ENCODE measurements at places on chromosomes 2 and 18.

GRCh38 chr18:39586741-39587140, 2021.1 kb upstream of the CELF4 start:
- no peak for DNase-seq

GRCh38 chr2:64234785-64235184, 90.6 kb upstream of the PELI1 start:
- DNase-seq: no peak

DNA sequence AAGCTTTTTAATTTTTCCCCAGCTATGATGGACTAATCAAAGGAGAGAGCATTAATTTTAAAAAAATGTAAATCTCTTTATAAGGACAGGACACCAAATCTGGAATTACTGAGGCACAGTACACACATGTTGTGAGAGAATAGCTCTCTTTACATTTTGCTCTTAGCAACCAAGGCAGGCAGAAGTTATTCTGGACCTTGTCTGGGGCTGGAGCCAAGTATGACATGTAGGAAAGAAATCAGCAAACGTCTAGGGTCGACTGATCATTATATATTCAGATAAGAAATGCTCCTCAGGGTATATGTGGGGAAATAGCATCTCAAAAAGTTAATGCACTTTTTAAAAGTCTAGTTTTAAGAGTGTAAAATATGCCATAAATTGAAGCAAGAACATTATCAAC, 1330.0 kb upstream of the CELF4 start:
- DNase-seq: no peak

DNA sequence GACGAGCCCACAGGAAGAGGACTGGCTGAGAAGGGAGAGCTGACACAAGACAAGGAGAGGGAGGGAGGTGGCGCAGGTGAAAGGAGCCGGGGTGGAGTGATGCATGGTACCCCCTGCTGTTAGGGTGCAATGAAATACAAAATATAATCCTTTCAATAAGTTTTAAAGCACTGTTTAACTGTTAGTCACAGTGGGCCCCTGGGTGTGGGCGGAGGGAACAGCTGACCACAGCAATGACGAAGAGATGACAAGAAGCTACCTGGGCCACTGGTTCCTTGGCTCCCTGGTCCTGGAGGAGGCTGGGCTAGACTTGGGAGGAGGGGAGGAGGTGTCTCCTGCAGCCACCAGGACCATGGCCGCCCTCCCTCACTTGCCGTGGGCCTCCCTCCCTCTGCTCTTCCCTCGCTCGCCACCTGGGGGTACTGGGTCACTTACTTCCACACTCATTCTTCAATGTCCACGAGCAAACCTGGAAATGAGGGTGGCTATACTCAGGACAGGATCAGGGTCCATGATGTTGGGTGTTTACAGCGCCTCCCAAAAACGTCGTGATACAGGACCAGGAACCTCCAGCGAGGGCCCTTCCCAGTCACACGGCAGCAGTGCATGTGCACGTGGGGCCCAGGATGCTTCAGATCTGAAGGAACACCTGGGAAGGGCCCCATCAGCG, 196.1 kb downstream of the ANKRD30B start:
- no peak for DNase-seq

- no peak for DNase-seq
Observed at GRCh38 chr2:162885281-162886070, 46.9 kb upstream of the KCNH7 start.

GRCh38 chr18:38367473-38367872, 801.9 kb upstream of the CELF4 start:
- no peak for DNase-seq

DNA sequence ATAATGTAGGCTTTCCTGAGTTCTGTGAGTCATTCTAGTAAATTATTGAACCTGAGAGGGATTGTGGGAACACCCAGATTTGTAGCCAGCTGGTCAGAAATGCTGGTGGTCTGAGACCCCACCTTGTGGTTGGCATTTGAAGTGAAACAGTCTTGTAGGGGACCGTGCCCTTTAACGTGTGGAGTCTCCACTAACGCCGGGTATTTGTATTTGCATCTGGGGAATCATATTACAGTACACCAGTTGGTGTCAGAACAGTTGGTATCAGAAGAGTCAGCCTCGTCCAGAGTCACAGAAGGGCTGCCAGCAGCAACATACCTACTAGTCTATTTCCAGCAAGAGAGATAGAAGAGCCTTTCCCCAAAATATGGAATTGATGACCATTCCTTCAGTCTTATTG, 38.3 kb upstream of the PTPN4 start:
- DNase-seq: no peak

- no peak for DNase-seq
Observed at GRCh38 chr2:181810823-181811695, 80.5 kb upstream of the ITPRID2 start.

DNA sequence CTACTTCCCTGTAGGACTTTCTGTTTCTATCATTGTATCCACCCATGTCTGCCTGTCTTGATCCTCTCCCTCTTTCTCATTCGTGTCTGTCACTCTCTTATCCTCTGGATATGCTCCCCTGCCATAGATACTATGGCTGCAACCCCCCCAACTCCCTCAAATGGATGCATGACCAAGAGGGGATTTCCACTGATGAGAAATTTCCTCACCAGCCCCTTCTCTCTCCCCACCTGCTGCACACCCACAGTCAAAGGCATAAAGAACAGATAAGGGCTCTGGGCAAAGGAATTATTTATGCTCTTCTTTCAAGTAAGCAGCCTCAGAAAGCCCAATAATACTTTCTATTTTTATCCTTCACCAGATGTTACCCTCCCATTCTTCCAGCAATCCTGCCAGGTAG, 121.3 kb downstream of the FOXI3 start:
- no peak for DNase-seq

GRCh38 chr2:211948932-211949331, 589.7 kb downstream of the ERBB4 start:
- no peak for DNase-seq

DNA sequence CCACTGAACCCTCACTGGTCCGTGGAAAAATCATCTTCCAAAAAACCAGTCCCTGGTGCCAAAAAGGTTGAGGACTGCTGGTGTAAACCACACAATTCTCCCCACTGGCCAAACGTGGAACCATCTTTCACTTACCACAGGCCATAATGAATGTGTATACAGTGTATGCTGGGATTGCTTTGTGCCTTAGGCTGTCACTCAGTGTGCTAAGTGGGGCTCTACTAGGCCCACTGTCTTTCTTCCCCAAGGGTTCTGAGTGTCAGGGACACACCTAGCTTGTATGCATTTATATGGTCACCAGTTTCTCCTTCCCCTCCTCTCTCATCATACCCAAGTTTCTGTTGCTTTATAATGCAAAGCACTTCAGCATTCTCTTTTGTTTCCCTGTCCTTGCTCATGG, 27.2 kb downstream of the SCYGR8 start:
- DNase-seq: no peak

GRCh38 chr2:185862657-185863398, 124.2 kb downstream of the FSIP2 start:
- DNase-seq: no peak

GRCh38 chr18:62346333-62347088, 21.4 kb downstream of the TNFRSF11A start:
- DNase-seq: no peak

- DNase-seq: no peak
Observed at GRCh38 chr18:3048121-3048520, 35.2 kb upstream of the LPIN2 start.

DNA sequence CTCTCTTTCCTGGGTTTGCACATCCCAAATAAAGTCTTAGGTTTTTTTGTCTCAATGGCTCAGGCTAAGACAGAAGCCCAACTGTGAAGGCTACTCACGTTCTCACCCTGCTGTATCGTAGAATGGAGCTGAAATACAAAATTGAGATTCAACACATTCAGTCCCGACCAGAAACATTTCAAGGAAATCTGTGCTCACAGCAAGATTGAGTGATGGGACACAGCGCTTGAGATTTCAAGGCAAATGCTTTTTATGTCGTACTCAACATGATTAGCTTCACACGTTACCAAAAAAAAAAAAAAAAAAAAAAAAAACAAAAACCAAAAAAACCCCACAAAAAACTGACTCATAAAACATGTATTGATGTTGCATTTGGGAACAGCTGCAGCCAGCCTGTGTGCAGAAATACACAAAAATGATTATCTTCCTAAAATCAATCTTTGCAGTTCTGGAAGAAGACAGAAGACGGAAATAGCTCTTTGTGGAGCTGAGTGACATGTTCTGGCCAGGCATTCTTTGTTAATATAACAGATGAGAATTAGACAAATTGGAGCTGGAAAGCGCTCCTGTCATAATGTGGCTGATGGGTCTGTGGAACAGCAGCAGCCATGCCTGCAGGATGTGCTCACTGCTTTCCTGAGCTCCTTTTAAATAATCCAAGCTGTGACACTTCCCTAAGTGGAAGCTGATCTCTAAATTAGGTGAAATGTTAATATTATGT, 453.2 kb downstream of the LPIN1 start:
- no peak for DNase-seq

- DNase-seq: peak; percentile 58
Observed at GRCh38 chr2:37832590-37833197, 92.4 kb upstream of the RMDN2 start.

- no peak for DNase-seq
Observed at GRCh38 chr18:37435150-37435867, 130.3 kb downstream of the CELF4 start.

Data from T-helper 1 cell (primary cell).